ENCODE measurements at places on chromosomes 3 and 15.

DNA sequence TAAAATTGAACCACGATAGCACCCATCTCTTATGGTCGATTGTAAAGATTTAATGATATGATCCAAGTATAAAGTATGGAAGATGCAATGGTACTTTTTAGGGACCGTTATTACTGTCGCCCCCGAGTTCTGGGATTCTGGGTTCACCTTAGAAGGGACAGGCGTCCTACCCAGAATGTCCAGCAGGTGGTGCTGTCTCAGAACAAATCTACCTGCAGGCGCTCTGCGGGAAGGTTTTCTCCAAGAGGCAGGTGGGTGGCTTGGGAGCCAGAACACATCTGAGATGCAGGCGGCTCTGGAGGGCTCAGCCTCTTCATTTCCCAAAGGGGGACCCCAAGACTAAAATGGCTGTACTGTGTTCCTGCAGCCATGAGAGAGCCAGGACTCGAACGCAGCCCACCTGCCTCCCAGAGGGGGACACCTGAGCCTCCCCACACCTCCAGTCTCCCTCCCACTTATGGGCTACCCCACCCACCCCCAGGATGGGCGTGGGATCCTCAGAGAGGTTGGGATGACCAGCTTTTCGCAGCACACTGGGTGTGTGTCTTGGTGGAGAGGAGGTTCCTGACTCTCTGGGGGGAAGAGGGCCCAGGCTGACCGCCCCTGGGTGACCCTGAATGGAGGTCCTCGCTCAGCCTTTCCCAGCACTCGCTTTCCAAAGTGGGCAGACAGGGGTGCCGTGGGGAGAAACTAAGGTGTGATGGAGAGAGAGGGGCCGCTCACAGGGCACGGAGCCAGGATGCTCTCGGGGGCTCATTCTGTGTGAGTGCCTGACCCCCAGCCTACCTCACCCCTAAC is 28.1 kb upstream of the CORO2B start:
- peak; percentile 68 for DNase-seq

DNA sequence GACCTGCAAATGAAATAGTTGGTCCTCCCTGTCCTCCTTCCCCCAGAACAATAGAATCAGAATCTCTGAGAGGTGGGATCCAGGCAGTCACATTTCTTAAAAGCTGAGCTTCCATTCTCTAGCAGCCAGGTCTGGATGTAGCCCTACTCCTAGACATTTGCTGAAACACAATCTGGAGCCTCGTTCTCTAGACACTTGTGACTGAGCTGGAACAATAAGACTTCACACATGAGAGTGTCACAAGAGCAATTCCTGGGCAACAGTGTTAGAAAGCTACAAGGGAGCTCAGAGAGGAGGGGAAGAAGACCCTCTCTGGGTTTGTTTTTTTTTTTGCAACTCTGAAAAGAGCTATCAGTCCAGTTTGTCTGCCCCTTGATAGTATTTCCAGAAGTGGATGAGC is 14.5 kb downstream of the CORO2B start:
- no peak for DNase-seq

- no peak for DNase-seq
Observed at GRCh38 chr3:87207460-87207859, 19.6 kb upstream of the CHMP2B start.

DNA sequence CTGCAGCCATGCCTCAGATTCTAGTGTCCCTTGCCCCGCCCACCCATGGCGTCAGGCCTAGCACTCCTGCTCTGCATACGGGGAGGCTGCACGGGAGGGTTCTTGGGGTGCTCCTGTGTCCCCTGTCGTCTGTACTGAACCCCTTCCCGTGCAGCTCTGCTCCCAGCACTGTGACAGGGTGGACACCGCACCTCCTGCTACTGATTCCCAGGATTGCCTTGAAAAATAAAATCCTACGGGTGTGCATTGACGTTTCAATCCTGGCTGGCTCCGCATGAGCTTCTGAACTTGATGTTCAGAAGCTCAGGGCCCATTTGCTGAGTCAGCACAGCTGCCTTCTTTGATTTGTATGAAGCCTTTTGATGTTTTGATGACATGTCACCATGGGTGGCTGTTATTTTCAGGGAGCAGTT is 176.4 kb downstream of the APBA2 start:
- DNase-seq: no peak

DNA sequence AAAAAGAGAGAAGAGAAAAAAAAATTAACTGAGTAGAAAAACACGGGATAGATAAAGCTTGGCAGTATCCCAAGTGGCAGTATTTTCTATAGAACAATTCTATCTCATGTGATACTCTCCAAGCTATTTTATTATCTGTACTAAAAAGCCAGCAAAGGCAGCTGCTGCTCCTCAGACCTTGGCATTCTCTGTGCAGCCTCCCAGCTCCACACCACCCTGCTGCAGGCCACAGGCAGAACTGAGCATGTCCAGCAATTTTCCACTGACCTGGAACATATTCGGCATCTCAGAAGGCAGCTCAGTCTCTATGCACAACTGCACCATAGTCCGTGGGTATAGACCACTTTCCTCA is 1161.4 kb downstream of the IGSF11 start:
- DNase-seq: no peak

GRCh38 chr3:58824285-58824684 is 157.7 kb upstream of the FAM3D start:
- DNase-seq: peak; percentile 71

- no peak for DNase-seq
Observed at GRCh38 chr3:42490243-42490642, 12.2 kb upstream of the VIPR1 start.

DNA sequence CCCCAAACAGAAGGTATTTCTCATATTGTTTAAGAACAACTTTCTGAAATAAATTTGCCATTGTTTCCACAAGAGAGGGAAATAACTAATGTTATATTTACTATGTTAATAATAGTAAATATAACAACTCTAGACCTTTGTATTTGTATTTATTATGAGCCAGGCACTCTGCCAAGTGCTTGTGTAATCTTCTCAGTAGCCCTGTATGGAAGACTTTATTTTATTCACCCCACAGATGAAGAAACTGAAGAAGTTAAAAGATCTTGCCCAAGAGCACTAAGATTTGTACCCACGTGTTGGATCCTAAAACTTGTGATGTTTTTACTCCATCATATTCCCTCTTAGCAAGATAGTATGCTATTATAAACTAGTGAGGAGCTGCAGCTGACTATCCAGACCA is 12.0 kb upstream of the GNB4 start:
- DNase-seq: no peak

- no peak for DNase-seq
Observed at GRCh38 chr3:112730210-112730609, 89.3 kb upstream of the CCDC80 start.

- DNase-seq: no peak
Observed at GRCh38 chr3:190968616-190969015, 106.1 kb upstream of the GMNC start.

GRCh38 chr15:81084716-81085115 is 49.4 kb upstream of the CFAP161 start:
- DNase-seq: no peak

DNA sequence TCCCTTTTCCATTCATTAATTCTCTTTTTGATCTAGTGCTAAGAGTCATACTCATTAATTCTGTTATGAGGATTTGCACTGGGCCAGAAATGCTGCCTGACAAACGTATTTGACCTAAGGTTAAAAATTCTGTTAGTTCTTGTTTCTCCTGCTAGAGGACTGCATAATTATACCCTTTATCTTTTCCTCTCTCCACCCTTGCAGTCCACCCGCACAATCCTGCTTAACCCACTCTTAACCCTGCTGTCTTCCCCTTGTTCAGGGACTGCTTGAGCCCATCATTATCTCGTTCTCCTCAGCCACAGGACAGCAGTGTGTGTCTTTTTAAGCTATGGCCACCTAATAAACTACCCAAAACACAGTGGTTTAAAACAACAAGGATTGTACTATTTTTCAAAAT is 31.1 kb upstream of the DYNC1LI1 start:
- no peak for DNase-seq

DNA sequence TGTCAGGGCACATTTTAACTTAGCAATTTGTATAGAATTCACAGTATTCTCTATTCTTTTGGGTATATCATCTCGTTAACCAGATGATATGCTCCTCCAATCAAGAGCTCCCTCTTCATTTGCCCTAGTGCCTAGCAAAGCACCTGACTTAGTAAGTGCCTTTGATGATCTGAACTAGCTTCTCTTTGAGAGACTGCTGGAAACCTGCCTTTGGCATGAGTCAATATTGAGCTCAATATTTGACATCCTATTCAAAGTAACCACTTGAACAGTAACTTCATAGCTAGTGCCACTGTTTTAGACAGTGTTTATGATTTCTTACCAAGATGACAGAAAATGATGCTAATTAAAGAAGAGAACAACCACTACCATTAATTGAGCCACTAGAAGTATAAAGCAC is 696.3 kb upstream of the UBE2E2 start:
- DNase-seq: no peak

DNA sequence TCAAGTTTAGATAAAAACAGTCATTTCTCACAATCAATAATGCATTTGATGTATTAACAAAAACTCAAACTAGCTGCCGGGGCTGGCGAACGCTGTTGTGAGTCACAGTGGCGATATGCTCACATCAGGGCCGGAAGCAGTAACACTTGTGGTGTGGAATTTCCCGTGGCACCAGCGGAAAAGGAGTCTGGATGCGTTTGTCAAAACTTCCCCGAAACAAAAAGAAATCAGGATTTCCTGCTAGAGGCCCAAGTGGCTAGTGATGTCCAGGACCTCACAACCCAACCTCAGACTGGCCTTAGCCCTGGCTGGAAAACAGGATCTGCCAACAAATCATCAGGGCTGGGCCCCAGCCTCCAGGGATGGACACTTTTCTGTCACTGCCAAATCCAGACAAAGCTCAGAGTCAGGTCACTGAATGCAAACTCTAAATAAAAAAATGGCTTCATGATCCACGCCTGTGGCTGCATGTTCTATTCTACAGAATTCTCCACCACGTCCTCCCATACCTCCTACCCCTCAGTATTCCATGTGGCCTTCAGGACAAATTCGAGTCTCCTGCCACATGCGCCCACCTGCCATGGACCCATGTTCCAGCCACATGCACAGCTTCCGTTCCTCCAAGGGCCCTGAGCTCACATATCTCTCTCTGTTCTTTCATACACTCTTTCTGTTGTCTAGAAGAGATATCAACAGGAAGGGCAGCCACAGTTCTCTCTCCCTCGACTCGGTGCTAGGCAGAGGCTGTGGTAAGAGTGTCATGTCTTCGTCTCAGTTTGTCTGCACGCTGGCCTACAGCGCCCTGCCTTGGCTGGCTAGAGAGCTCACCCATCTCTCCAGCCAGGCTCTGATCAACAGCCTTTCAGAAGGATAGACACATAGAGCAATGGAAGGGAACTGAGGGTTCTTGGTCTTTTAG is 35.4 kb downstream of the EHD4 start:
- DNase-seq: no peak

GRCh38 chr15:35746121-35746520 is 200.2 kb upstream of the DPH6 start:
- no peak for DNase-seq

- DNase-seq: peak; percentile 60
Observed at GRCh38 chr15:83654379-83655236, 685 bp downstream of the ADAMTSL3 start.

DNA sequence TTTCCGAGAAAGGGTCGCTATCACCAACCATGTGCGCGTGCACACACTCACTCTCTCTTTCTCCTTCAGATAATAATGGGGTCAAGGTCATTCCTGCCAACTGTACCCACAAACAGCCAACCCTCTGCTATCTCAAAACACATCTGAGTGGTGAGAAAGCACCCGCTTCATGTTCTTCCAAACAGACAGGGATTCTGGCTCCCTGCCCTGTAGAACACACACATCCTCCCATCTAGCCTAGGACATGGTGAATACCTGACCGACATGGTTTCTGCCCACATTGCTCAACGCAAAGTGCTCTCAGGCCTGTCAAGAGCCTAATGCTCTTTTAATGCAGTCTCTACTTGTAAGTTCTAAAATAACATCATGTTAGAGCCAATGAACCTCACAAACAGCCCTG is 302.2 kb downstream of the FOXP1 start:
- DNase-seq: no peak

- peak; percentile 81 for DNase-seq
Observed at GRCh38 chr3:129606636-129607390, at the start of gene PLXND1. Gene PLXND1 (minus strand): TSS chr3:129606676. CDS start chr3:129606639, 37 bp downstream.

- no peak for DNase-seq
Observed at GRCh38 chr3:138081371-138082084, 33.9 kb downstream of the DZIP1L start.

- DNase-seq: no peak
Observed at GRCh38 chr3:120601554-120601953, 5.4 kb downstream of the NDUFB4 start.

GRCh38 chr15:100683434-100683833 is 81.0 kb downstream of the ASB7 start:
- DNase-seq: no peak

DNA sequence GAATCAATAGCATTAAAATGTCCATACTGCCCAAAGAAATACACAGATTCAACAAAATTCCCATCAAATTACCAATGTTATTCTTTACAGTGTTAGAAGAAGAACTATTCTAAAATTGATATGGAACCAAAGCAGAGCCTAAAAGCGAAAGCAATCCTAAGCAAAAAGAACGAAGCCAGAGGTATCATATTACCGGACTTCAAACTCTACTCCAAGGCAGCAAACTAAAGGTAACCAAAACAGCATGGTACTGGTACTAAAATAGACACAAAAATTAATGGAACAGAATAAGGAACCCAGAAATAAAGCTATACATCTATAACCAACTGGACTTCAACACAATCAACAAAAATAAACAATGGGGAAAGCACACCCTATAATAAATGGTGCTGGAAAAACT is 167.5 kb downstream of the ADAMTS9 start:
- DNase-seq: no peak

- DNase-seq: no peak
Observed at GRCh38 chr3:168117853-168118313, 22.2 kb upstream of the GOLIM4 start.

DNA sequence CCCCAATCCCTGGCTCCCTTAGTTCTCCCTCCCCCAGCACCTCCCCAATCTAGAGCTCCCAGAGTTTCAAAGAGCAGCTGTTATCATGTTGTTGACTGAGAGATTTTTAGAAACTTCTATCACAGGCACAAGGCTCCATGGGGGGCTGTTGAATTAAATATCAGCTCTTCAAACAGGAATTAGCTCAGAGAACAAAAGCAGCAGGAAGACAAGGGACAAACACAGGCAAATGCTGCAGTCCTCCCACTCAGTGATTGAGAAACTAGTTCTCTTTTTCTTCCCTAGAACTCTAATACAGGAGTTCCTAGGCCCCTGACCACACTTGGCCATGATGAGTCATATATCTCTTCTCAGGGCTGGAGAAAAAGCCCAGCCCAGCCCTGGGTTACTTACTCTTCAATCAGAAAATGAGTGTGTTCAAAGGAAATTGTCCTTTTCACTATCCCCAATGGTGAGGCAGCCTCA is 262.1 kb downstream of the IGSF11 start:
- DNase-seq: no peak

GRCh38 chr3:144564011-144564410 is 592.4 kb downstream of the DIPK2A start:
- no peak for DNase-seq

- DNase-seq: no peak
Observed at GRCh38 chr15:79540551-79540950, 108.4 kb downstream of the MINAR1 start.

DNA sequence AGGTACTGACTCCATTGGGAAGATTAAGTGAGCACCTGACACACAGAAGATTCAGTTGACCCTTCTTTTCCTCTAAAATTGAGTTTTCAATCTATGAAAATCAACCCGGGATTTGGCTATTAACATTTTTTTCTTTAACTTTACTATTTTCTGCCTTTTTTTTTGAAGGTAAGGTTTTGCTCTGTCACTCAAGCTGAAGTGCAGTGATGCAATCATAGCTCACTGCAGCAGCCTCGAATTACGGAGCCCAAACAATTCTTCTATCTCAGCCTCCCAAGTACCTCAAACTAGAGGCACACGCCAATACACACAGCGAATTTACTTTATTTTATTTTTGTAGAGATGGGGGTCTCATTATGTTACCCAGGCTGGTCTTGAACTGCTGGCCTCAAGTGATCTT is 1029.5 kb downstream of the MCTP2 start:
- DNase-seq: no peak

Data from muscle of arm (tissue), 14 donors.